ENCODE measurements at places on chromosomes 2 and 18.

DNA sequence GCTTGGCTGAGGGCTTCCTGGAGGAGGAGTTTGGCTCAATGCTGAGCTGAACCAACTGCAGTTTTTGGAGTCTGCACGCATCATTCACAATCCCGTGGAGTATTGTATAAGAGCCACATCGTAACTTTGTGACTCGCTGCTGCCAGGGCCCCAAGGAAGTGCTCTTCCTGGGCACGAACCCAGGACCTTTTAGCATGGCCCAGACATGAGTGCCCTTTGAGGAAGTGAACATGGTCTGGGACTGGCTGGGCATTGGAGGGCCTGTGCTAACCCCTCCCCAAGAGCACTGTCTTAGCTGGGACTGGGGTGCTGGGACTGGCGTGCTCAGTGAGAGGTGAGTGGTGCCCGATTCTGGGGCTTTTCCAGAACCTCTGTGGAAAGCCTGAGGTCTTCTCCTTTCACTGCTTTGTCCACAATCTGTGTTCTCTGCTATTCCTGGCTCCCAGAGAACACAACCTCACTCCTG is 88.6 kb downstream of the LIPG start:
- H3K27ac ChIP-seq: no peak overlapping the region
- DNase-seq: no peak
- no peaks in the 10 kb centered on the region for H3K36me3 ChIP-seq
- no peaks in the 10 kb centered on the region for H3K4me1 ChIP-seq

GRCh38 chr2:196750291-196750923 is 49.1 kb downstream of the GTF3C3 start:
- peaks cover 12% of the 10 kb centered on the region for H3K4me1 ChIP-seq
- H3K4me3 ChIP-seq: no peak overlapping the region
- no peaks in the 10 kb centered on the region for H3K27me3 ChIP-seq
- no peak overlapping the region for H3K27ac ChIP-seq

DNA sequence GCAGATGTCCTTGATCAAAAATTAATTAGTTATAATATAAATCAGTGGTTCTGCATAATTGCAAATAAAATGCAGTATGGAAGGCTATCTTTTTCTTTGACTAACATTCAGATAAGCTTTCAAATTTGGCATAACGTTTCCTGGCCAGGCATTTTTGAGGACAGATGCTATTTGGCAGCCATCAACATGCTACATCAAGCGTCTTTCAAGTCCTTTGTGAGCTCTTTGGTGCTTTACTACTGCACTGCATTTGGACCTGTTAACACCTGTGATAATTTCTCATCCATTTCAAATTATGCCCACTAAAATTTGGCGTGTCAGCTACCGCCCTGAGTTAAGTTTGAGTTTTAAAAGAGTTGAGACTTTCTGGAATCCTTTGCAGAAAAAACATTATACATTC is 545.7 kb downstream of the STK39 start:
- no peaks in the 10 kb centered on the region for H3K36me3 ChIP-seq
- no peak overlapping the region for H3K4me3 ChIP-seq
- H3K4me1 ChIP-seq: peaks cover 4% of the 10 kb centered on the region
- no peak overlapping the region for H3K27ac ChIP-seq
- no peak for DNase-seq

GRCh38 chr2:149908726-149909683 is 321.4 kb upstream of the MMADHC start:
- no peaks in the 10 kb centered on the region for H3K27me3 ChIP-seq
- no peak overlapping the region for H3K4me3 ChIP-seq
- H3K27ac ChIP-seq: no peak overlapping the region
- DNase-seq: no peak

- DNase-seq: no peak
- no peak overlapping the region for H3K27ac ChIP-seq
- H3K4me1 ChIP-seq: no peaks in the 10 kb centered on the region
- no peak overlapping the region for H3K4me3 ChIP-seq
Observed at GRCh38 chr2:178327516-178327915, 123.5 kb downstream of the PRKRA start.

- H3K4me1 ChIP-seq: peaks cover 13% of the 10 kb centered on the region
- peak within 1 kb of the TSS; percentile 36 for H3K27ac ChIP-seq
- no peaks in the 10 kb centered on the region for H3K27me3 ChIP-seq
- peak; percentile 90 for DNase-seq
Observed at GRCh38 chr18:26226229-26227050, at the start of gene TAF4B. TSS of gene TAF4B (plus strand) at chr18:26226445. CDS start at chr18:26226934, 489 bp downstream.

- peak overlapping the region; percentile 95 for H3K4me3 ChIP-seq
- H3K36me3 ChIP-seq: no peaks in the 10 kb centered on the region
- no peaks in the 10 kb centered on the region for H3K27me3 ChIP-seq
- peaks cover 19% of the 10 kb centered on the region for H3K4me1 ChIP-seq
Observed at GRCh38 chr2:99489063-99489760, 605 bp downstream of the REV1 start.

DNA sequence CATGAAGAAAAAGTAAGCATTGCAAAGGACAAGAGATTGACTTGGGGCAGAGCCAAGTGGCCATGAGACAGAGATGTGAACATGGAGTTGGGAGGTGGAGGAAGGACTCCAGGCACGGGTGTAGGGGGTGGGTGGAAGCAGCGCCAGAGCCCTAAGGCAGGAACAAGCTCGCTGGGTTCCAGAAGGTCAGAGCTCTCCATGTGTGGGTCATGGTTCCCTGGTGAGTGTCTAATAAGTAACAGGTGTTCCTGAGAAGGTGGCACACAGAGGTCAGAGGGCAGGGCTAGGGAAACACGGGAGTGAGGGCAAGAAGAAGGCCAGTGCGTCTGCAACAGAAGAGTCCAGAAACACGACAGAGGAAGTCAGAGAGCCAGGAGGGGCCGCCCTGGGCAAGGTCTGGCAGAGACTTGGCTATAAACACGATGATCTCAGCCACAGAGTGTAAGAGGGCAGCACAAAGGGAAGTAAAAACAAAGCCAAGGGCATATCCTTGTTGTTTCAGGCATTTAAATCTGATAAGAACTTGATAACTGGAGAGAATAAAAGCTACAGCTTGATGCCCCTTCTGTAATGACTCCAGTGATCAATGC is 260.8 kb downstream of the TGIF1 start:
- no peak overlapping the region for H3K4me3 ChIP-seq
- H3K4me1 ChIP-seq: peaks cover 60% of the 10 kb centered on the region
- H3K36me3 ChIP-seq: no peaks in the 10 kb centered on the region
- H3K27ac ChIP-seq: peak overlapping the region; percentile 53

DNA sequence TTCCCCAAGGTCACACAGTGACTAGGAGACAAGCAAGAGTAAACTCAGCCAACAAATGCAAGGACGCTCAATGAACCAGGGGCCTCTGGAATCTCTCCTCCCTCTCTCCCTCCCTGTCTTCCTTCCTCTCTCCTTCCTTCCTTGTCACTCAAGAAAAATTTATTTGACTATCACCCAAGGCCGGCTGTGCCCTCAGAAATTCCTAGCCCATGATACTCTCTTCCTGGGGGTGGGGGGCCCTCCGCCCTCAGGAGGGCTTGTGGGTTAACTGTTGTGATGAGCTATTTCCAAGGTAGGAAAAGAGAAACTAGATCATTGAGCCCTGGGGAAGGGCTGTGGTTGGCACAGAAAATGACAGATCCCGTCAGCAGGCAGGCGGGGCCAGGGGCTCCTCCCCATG is 21.7 kb downstream of the INHBB start:
- no peak overlapping the region for H3K27ac ChIP-seq
- H3K27me3 ChIP-seq: no peaks in the 10 kb centered on the region
- DNase-seq: no peak
- H3K4me1 ChIP-seq: no peaks in the 10 kb centered on the region

GRCh38 chr18:69757733-69758132 is 189.9 kb downstream of the CD226 start:
- no peaks in the 10 kb centered on the region for H3K36me3 ChIP-seq
- no peak overlapping the region for H3K4me3 ChIP-seq
- H3K4me1 ChIP-seq: no peaks in the 10 kb centered on the region
- no peak for DNase-seq
- H3K27ac ChIP-seq: no peak overlapping the region

DNA sequence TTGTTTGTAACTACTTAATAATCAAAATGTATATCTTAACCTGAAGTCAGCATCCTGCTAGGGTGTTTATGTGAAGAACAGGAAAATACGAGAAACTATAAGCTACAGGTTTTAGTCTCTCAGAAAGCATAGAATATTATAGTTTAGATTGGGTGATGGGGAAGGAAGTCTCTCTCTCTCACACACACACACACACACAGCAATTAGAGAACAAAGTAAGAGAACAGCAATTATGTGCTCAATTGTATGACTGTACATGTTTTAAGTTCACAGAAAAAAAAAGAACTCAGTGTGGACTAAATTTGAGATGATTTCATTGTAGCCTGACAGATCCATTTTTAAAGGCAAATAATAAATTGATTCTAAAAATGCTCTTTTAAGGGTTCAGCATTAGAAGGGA is 94.3 kb upstream of the ZNF516 start:
- no peaks in the 10 kb centered on the region for H3K36me3 ChIP-seq
- peak; percentile 40 for DNase-seq
- no peak overlapping the region for H3K27ac ChIP-seq
- peak overlapping the region; percentile 67 for H3K4me3 ChIP-seq

DNA sequence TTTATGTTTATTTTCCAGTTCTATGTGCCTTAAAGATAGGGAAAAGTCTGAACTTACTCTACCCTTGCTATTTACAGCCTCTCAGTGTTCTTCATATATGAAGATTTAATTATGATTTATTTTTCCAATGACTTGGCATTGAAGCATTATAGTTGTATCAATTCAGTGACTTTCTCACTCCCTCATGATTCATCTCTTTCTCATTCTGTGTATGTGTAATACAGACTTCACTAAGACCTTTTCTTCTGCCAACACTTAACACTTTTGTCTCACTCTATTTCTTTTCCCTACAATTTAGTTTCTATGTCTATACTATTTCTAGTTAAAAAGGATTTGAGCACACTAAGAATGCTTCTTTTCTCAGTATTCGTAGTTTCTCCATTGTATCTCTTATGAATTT is 1470.3 kb upstream of the ACVR2A start:
- H3K4me1 ChIP-seq: no peaks in the 10 kb centered on the region
- no peaks in the 10 kb centered on the region for H3K27me3 ChIP-seq
- no peak overlapping the region for H3K27ac ChIP-seq
- no peak for DNase-seq
- no peaks in the 10 kb centered on the region for H3K36me3 ChIP-seq

GRCh38 chr2:21102356-21102755 is 21.4 kb upstream of the TDRD15 start:
- H3K27me3 ChIP-seq: no peaks in the 10 kb centered on the region
- no peak for DNase-seq
- no peaks in the 10 kb centered on the region for H3K36me3 ChIP-seq
- no peaks in the 10 kb centered on the region for H3K4me1 ChIP-seq

DNA sequence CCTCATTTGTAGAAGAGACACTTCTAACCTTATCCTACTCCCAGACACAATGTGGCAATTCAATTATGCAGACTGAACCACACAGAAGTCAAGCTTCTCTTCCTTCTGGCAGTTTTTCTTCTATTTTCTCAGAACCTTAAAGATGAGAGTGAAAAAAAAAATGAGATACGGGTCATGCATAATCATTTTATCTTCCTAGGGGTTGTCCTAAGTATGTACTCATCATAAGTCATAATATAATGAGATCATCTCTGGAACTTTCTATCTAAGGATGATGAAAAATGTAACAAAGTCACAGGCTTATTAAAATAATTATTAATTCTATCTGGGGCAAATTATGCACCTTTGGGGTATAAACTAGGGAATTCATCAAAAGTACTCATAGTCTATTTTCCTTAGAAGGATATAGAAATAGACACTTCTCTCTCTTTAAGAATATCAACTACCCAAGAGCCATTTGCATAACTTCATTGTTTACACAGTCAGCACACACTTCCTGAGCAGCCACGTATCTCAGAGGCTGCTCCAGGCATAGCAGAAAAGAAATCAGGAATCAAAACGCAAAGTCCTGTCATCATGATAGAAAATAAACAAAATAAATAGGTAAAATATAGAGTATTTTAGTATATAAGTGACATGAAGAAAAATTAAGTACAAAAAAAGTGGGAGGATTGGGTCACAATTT is 345.9 kb upstream of the SPHKAP start:
- H3K36me3 ChIP-seq: no peaks in the 10 kb centered on the region
- H3K27ac ChIP-seq: no peak overlapping the region
- H3K4me3 ChIP-seq: no peak overlapping the region
- no peak for DNase-seq
- H3K4me1 ChIP-seq: no peaks in the 10 kb centered on the region
- no peaks in the 10 kb centered on the region for H3K27me3 ChIP-seq

GRCh38 chr2:133109772-133110171 is 439.8 kb upstream of the LYPD1 start:
- no peak overlapping the region for H3K27ac ChIP-seq
- H3K4me3 ChIP-seq: no peak overlapping the region
- no peaks in the 10 kb centered on the region for H3K27me3 ChIP-seq
- DNase-seq: no peak

GRCh38 chr2:158774681-158775080 is 20.4 kb upstream of the DAPL1 start:
- no peaks in the 10 kb centered on the region for H3K4me1 ChIP-seq
- DNase-seq: no peak
- no peaks in the 10 kb centered on the region for H3K36me3 ChIP-seq
- no peaks in the 10 kb centered on the region for H3K27me3 ChIP-seq
- no peak overlapping the region for H3K27ac ChIP-seq
- no peak overlapping the region for H3K4me3 ChIP-seq

DNA sequence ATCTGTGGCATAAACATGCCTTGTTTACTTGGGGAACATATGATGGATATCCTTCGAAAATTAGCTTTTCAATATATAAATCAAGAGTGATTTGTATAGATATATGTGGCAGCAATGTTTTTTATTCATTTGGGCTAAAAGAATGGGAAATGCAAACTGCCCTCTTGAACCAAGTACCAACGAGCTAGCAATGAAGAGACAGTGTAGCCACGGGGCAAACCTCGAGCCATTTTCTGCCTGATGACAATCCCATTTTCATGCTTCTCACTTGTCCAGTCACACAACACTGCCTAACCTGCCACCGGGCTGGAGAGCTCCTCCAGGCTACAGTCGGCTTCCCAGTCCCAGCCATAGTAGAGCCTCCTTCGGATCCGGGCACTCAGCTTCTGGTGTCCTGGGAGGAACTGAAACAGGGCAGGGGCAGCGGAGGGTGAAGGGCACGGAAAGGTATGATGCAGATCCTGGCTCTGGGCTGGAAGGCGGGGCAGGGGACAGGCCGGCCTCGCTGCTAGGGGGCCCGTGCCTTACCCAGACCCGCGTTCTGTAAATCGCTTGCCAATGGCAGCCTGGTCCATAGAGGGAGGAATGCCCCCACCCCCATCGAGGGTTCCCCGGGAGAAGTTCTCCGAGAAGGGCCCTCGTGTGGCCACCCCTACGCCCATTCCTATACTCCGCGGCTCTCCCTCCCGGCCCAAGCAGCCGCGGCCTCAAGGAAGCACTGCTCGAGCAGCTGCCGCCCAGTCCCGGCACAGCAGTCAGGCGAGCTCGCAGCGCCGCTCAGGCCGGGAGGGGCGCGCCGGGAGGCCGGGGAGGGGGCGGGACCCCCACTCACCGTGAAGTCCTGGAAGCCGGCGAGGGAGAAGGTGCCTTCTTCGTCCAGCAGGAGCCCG is 552 bp downstream of the CNPPD1 start:
- peak; percentile 44 for DNase-seq
- H3K4me3 ChIP-seq: peak overlapping the region; percentile 58
- H3K27ac ChIP-seq: peak overlapping the region; percentile 99

Measured in CD14-positive monocyte (primary cell).